Stimulated activated CD4-positive, alpha-beta T cell treated with anti-CD3 and anti-CD28 coated beads, Interleukin-2, amount 100 ng/mL, for 24 hours (primary cell): ENCODE measurements at places on chromosomes 1 and 21.

DNA sequence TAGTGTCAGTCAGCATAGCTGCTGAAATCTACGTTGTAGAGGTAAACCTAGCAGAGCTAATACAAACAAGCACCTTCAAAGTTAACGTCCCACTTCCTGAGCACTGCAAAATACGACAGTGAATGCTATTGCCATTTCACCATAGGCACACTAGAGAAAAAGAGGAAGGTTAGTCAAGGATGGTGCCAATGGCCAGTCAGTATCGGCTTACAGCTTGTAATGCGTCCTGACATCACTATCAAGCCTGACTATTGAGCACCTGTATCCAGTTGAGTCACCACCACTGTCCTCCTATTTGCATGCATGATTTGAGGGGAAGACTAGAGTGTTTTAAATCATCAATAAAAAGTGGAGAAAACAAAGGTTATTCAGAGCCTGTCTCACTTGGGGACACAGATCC is 34.4 kb downstream of the NUCKS1 start:
- no peak for DNase-seq

- DNase-seq: no peak
These were observed 2.0 kb downstream of the PSEN2 start for GRCh38 chr1:226872437-226872836.

GRCh38 chr1:50471967-50472366 is 48.7 kb upstream of the DMRTA2 start:
- no peak for DNase-seq

DNA sequence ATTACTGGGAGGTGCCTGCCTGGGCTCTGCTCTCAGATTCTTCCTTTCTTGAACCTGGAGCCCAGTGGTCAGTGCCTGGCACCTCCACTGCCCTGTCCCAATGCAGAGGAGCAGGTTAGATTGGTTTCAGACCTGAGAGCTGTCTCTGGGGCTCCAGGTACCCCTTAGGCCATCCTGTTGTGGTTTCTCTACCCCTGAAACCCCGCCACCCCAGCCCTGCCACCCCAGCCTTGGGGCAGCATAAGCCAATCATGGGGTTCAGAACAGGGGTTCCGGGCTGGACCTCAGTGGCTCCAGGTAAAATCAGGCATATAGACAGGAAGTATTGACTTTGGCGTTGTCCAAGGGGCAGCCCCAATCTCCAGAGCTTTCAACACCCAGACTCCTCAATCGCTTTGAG is 3.2 kb upstream of the SLC6A9 start:
- DNase-seq: no peak

- DNase-seq: no peak
These were observed 5.9 kb downstream of the HMGN2 start for GRCh38 chr1:26478159-26478558.
